CD4-positive, alpha-beta T cell treated with Interferon gamma for 1 hour (primary cell): ENCODE measurements at places on chromosomes 2 and 18.

DNA sequence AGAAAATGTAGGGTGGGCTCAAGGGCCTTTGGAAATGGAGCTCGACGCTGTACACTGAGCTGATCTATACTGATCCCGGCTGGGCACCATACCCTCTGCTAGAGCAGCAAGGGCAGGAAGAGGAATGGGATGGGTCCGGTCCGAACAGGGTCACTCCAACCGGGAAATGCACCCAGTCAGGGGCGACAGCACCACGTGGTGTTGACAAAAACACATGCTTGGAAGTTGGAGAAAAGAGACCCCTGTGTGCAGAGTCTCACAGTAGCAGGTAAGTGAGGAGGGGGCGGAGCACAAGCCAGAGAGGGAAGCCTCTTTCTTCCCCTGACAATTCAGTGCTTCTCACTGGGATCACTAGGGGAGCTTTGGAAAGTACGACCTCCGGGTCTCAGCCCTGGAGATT, 84.1 kb upstream of the ASB18 start:
- no peak for DNase-seq

GRCh38 chr18:76260941-76261472, 234.0 kb downstream of the ZNF516 start:
- DNase-seq, result no peak

GRCh38 chr18:12008842-12009580, 27.7 kb downstream of the IMPA2 start:
- no peak for DNase-seq

DNA sequence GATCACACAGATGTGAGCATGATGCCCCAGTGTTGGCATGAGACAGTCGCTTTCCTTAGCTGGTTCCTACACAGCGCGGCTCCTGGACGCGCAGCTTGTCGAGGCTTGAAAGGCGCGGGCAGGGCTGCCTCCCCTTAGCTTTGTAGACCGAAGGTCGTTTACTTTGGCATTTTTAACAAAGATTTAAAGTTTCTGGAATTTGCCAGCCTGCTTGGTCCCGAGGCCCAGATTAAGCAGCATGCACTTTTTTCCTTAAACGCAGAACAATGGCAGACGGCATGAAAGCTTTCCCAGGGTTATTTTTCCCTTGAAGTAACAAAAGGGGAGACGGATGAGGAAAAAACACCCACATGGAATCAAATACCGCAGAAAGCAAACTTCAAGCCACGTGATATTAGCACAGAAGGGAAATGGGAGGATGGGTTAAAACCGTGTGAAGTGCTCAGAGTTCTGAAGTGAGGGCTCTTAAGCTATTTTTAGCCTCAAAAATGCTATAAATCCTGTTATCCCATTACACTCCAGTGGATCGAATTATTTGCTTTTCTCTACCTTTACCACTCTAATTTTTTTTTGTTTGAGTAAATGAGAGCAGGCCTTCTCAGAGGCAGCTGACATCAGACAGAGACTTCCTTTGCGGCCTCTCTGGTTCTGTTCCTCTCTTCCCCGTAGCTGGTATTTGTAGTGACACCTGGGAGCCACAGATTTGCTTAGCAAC, 55.7 kb downstream of the NPAS2 start:
- DNase-seq, result no peak

- no peak for DNase-seq
Observed at GRCh38 chr2:225173909-225174308, 131.6 kb upstream of the DOCK10 start.

DNA sequence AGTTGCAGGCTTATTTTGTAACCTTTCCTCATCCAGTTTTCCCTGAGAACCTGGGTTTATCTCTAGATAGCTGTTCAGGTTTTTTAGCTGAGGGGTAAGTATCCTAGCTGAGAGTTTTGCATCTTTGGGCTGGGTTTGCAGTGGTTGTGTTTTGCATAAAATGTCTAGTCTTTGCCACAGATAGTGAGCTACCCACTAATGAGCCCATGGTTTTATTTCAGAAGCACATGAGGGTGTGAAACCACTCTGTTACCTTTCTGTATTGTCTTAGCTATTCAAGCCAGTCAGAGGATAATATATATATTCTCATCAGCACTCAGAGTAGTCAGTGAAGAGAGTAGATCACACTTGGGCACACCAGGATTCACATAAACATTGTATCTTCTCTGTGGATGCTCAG, 24.6 kb upstream of the TXNDC2 start:
- DNase-seq, result no peak

- no peak for DNase-seq
Observed at GRCh38 chr2:197993363-197993762, 189.0 kb downstream of the PLCL1 start.

DNA sequence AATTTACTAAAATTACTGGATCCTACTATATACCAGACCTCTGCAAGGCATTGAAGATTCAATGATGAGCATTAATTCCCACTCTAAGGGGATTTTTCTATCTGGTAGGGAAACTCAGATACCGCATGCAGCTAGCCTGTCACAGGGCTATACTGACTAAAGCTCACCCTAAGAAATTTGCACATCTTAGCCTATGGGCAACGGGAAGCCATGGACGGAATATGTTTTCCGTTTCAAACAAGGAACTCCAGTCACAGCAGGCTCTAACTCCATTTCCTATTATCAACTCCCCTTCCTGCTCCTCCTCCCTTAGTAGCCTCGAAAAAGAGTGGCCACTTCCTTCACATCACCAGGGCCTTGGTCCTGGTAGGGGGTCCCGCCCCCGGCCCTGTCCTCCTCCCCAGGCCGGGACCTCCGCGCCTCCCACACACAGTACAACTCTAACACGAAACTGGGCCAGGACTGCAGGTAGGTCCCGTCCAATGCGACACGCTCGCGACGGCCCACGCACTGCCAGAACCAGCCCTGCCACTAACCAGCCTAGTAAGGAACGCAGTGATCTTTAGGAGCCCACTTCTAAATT, 659 bp upstream of the COX5B start:
- no peak for DNase-seq

GRCh38 chr2:201904538-201905420, 98.4 kb downstream of the CDK15 start:
- no peak for DNase-seq

GRCh38 chr18:49628881-49629795, 67.3 kb downstream of the LIPG start:
- no peak for DNase-seq

- DNase-seq, result no peak
Observed at GRCh38 chr2:38203446-38203810, 127.5 kb upstream of the CYP1B1 start.

DNA sequence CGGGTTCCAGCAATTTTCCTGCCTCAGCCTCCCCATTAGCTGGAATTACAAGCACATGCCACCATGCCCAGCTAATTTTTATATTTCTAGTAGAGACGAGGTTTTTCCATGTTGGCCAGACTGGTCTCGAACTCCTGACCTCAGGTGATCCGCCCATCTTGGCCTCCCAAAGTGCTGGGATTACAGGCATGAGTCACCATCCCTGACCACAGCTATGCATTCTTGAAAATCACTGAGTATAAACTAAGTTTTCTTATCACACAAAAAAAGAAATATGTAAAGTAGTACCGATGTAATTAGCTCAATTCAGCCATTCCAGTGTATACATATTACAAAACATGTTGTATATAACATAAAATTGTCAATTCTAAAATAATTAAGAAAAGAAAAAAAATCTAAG, 232.7 kb downstream of the MBD2 start:
- DNase-seq, result no peak

GRCh38 chr2:25339791-25340180, 1.9 kb downstream of the DNMT3A start:
- DNase-seq, result no peak

GRCh38 chr2:30655211-30655610, 152.0 kb downstream of the CAPN13 start:
- DNase-seq, result no peak

DNA sequence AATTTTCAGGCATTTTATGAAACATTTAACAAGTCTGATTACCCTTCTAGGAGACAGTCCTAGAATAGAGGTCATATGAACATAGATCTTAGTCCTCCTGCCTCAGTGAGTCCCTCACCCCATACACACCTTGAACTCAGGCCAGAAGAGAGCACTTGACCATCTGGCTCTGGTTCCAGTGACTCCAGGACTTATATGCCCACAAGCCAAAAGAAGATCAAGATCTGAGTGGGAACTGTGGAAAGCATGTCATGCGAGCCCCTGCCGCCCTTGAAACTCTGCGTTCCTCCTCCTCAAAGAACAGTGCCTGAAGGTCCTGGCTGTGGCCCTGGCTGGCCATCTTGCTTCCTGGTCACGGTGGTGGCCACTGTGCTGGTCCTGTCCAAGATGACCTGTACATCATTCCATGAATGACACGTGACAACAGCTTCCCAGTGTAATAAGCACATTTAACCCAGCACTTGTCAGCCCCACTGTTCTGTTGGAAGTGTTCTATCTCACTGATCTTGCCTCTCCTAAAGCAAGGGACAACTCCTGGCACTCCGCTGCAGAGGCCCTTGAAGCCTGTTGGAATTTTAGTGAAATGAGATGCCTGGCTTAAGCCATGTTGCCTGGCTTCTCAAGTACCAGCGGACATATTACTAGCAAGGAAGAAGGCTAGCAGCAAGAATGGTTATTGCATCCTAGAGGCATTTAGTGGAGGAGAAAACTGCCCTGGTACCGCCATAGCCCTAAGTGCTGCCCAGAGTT, 17.6 kb downstream of the TTC32 start:
- DNase-seq, result no peak

GRCh38 chr2:157940024-157940423, 63.9 kb upstream of the ACVR1 start:
- DNase-seq, result no peak

- DNase-seq, result no peak
Observed at GRCh38 chr2:160063271-160063670, 856 bp upstream of the PLA2R1 start.

DNA sequence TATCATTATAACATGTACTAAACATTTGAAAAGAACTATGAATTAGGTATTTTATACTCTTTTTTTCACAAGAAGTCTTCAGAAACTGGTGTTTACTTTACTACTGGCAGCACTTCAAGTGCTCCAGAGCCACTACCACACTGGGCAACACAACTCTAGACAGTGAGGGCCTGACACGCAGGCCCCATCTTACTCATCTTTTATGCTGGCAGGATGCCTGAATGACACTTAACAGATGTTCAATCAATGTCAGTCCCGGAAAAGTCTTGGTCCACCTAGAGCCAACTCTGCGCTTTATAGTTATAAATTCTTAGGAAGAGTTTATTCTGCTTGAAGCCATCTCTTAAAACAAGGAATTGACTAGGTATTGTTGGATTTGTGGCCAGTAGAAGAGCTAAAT, 8.7 kb upstream of the WIPF1 start:
- no peak for DNase-seq

DNA sequence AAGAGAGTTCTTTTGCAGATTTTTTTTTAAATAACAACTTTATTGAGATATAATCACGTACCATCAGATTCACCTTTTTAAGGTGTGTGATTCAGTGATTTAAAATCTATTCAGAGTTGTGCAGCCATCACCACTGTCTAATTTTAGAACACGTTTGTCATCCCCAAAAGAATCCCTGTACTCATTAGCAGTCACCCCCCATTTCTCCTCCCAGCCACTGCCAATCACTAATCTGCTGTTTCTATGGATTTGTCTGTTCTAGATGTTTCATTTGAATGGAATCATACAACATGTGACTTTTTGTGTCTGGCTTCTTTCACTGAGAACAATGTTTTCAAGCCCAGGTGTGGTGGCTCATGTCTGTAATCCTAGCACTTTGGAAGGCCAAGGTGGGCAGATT, 55.4 kb upstream of the RAPH1 start:
- DNase-seq, result no peak

DNA sequence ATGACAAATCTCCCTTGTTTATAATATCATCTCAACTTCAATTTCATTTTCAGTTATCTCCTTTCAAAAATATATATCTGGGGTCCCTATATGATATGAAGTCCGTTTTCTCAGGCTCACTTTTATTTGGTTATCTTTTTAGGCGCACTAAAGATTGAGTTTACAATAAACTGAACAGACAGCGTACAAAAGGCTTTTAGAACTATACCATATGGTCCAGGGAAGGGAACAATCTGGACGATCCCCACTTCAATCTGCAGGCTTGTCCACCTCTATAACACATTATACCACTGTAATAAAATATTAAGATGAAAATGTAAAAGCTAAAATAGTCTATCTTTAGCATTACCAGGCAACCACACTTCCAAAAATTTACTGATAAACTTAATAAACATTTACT, 289.9 kb downstream of the ZEB2 start:
- DNase-seq, result no peak

- no peak for DNase-seq
Observed at GRCh38 chr2:64455545-64455944, 1.6 kb downstream of the LGALSL start.

- DNase-seq, result no peak
Observed at GRCh38 chr2:52934920-52935640, 832.5 kb upstream of the CHAC2 start.

- peak; percentile 24 for DNase-seq
Observed at GRCh38 chr2:26577442-26578112, 63.6 kb downstream of the CIB4 start.

GRCh38 chr2:56449002-56449431, 265.2 kb downstream of the CCDC85A start:
- no peak for DNase-seq

DNA sequence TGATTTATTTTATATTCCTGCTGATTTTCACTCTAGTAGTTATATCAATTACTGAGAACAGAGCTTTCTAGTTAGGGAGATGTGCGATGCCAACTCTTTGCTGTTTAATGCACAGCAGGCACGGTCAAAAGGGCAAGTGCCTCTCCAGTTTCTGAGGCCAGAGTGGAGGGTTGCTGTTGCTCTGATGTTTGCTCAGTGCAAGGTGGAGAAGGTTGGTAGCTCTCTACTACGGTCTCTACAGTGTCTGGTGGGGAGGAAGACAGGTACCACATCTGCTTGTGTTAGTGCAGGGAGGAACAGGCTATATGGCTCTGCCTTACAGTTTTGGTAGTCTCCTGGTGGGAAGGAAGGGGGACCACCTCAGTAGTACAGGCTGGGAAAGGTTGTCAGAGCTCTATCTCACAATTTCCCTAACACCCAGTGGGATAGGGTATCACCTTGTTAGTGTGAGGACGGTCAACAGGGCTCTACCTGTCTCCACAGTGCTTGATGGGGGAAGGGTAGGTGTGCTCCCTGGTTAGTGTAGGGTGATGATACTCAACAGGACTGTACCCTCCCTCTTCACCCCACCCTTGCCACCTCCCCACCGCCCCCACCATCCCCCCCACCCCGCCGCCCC, 85.9 kb downstream of the FANCL start:
- DNase-seq, result no peak

- DNase-seq, result no peak
Observed at GRCh38 chr2:165471349-165471950, 2.0 kb downstream of the CSRNP3 start.

- DNase-seq, result no peak
Observed at GRCh38 chr2:38498045-38498481, 104.7 kb downstream of the HNRNPLL start.
